WTC11 (cell line): ENCODE measurements at places on chromosomes 2 and 18.

GRCh38 chr18:7840411-7840810 lies 273.3 kb downstream of the PTPRM start:
- DNase-seq: no peak

DNA sequence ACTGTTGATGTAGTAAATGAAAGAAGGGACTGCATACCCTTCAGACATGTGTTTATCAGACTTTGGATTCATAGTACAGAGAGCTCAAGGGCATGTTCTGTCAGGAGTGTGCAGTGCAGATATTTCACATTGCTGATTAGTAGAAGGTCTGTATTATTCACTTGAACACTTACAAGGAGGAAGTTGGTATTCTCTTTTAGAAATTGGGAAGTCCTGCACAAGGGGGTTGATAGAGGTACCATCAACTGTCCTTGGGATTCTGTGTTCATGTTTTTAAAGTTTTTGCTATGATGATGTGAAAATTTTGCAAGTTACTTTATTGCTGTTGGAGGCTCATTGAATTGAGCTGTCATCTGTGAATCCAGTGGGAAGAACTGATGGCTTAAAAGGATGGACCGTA lies 6.7 kb downstream of the PSMD1 start:
- DNase-seq: no peak

DNA sequence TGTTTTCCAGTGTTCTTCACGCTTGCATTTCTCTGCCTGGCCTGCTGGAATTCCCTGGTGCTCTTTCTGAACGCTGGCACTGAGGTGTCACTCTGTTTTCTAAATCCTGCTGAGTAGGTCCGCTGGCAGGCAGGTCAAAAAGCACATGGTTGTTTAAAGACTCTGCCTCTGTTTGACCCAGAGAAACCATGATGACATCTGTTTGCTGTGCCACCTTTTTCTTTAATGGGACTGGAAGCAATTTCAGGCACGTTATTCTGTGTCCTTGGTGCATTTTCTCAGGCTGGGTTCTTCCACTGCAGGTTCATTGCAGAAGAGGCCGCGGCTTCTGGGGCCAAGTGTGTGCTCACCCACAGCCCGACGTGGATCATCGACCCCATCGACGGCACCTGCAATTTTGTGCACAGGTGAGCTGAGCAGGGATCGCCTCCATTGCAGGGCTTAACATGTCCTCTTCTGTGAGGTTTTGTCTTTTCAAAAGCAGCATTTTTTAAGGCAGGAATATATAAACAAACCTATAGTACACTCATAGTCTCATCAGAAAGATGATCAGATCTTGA lies 28.4 kb downstream of the IMPA2 start:
- DNase-seq: no peak

DNA sequence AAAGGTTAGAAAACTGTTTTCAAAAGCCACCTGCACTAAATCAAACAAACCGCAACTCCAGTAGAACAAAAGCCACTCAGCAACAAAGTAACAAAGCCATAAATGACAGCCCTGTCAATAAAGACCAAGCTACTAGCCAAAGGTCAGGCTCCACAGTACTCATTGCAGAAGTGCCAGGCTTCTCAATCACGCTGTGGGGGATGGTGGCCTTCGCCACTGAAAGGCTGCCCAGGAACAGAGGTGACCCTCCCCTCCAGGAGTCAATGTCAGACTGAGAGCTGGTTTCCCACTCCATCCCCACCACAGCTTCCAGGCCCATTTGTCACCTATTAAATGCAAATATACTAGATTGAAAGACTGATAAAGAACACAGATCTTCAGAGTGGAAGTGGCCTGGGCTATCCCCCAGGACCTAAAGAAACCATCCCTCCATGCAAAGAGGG lies 5.9 kb downstream of the ATP8B1 start:
- DNase-seq: no peak

DNA sequence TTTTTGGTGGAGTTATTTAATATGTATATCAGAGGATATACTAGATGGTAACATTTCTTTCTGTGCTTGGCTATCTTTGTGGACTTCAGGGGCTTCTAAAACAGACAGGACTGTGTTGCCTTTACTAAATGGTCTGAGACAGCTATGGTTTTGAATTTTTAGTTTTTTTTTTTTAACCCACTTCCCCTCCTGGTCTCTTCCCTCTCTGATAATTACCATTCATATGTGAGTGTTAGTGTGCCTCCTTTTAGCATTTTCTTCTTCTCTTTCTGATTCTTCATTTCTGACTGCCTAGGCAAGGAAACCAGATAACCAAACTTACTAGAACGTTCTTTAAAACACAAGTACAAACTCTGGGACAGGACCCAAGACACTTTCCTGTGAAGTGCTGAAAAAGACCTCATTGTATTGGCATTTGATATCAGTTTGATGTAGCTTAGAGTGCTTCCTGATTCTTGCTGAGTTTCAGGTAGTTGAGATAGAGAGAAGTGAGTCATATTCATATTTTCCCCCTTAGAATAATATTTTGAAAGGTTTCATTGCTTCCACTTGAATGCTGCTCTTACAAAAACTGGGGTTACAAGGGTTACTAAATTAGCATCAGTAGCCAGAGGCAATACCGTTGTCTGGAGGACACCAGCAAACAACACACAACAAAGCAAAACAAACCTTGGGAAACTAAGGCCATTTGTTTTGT lies 52.7 kb downstream of the SMAD4 start:
- DNase-seq: no peak

GRCh38 chr18:34048423-34048822 lies 176.3 kb downstream of the NOL4 start:
- no peak for DNase-seq

GRCh38 chr2:176768185-176768584 lies 444.4 kb upstream of the HNRNPA3 start:
- DNase-seq: no peak

DNA sequence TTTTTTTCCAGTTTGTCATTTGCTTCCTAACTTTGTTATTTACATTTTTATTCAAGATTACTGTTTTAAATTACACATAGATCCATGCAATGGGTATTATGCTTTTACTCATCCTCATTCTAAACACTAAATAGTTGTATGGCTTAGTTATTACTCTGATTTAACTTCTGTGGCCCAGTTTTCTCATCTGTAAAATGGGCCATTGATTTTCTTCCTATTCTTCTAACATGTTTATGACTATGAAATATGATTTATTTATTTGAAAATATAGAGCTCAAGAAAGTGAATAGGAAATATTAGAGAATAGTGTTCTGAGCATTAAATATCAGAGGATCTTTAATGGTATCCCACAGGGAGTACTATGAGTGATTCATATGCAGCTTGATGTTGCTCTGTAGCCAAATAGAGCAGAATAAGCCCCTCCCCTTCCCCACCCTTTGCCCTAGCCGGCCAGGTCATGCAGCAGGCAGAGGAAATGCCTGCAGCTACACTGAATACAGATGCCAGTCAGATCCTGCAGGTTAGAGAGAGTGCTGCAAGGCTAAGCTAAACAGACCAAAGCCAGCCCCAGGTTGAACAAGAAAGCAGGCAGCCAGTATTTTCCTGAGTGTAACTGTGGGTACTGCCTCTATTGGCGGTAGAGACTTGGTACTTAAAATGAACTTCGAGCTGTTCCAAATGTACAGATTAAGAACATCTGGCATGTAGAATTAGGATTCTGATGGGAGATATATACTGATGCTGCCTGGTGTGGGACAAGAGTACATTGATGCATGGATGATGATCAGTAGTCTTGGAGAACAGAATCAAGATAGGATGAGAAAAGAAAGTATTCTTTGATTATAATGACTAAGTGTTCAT lies 11.7 kb upstream of the ACYP2 start:
- peak; percentile 47 for DNase-seq

- no peak for DNase-seq
These were observed 26.7 kb downstream of the POLI start for GRCh38 chr18:54296062-54296461.

DNA sequence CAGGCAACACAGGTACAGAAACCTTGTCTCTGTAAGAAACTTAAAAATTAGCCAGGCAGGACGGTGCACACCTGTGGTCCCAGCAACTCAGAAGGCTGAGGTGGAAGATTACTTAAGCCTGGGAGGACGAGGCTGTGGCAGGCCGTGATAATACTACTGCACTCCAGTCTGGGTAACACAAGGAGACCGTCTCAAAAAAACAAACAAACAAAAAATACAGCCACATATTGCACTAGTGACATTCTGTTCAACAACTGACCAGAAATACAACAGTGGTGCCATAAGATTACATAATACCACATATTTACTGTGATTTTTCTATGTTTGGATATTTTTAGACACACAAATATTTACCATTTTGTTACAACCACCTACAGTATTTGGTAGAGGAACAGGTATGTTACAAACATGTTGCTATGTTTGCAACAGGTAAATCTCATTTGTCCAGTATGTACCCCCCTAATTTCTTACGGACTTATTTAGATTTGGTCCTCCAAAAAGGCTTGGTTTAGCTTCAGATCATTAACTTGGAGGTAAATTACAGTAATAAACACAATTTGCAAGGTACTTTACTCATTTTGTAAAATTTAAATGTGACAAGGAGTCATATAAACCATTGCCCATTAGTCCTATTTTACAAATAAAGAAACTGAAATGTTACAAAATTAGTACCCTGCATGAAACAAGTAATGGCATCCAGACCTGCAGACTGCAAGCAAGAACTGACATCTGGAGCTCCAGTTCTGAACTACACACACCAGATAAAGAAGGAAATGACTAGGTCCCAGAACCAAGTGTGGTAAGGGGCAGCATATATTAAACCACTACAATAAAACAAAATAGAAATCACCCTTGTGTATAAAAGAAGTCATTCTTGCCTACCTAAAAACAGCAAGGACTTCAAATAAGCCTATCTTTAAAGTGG lies 36.8 kb downstream of the TRIP12 start:
- no peak for DNase-seq

GRCh38 chr2:17276220-17276619 lies 242.0 kb downstream of the RAD51AP2 start:
- DNase-seq: no peak

DNA sequence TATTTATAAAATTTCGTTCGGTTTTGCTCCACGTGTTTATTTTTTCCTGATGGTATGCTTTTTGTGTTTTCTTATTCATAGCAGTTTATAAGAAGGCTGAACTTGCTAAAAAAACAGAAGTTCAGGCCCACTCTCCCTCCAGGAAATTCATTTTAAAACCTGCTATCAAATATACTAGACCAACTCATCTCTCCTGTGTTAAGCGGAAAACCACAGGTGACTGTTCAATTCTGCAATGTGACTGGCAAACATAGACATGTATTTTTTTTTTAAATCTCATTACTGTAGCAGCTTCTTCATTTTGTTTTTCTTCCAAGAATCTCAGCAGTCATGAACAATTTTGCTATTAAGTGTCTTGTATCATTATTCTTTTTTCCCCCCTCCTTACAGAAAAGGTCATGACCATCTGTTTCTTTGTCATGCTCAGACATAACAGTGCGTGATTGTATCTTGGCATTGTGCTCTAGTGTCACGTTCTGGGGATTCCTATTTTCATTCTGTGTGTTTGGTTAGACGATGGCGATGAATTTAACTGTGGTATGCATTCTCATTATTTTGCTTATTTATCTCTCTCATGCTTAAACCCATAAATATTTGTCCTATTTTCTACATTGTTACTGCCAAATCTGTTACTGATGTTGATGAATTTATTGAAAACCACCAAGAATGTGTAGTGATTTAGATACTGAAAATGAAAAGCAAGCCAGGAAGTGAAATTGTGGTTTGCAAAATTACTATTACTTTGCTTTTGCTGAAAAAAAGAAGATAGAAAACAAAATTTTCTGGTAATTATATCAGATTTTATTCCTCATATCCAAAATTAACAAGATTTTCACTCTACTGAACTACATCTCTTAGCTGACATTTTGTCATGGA lies 74.6 kb upstream of the UNC80 start:
- no peak for DNase-seq

- DNase-seq: no peak
These were observed 60.2 kb downstream of the CDCA7 start for GRCh38 chr2:173414823-173415322.

GRCh38 chr2:179890666-179891065 lies 29.3 kb upstream of the ZNF385B start:
- DNase-seq: no peak

GRCh38 chr2:27652341-27652740 lies 11.1 kb downstream of the SUPT7L start:
- no peak for DNase-seq

- no peak for DNase-seq
These were observed 81.1 kb downstream of the TRIB2 start for GRCh38 chr2:12797815-12798214.

DNA sequence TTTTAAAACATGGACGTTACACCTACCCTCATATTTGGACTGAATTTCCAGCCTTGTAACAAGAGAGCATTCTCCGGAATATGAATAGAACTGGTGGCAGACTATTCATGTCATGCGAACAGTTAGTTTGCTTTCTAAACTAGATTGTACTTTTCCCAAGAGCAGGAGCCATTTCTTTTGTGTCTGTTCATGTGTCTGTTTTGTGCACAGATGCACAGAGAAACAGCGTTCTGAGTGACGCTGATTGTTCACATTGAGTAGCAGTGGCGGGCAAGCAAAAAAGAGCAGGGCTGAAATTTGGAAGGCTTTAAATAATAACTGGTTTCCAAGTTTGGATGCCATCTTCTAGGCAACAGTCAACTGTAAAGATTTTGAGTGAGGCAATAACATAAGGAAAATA lies 200.3 kb downstream of the NRXN1 start:
- no peak for DNase-seq

DNA sequence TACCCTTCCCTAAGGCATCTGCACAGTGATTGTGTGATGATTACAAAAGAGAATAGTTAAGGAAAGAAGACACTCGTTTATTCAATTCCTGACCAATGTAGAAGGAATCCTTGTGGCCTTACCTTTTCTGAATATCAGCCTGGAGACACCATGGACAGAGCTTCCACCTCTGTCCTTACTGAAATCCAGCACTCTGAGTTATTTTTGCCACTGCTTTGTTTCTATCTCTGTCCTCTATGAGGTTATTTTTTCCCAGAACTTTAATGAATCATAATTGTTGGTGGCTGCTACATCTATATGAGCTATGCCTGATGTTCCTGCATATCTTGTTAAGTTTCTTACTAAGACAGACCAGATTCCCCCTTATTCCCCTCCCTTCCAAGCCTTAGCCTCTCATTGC lies 275.1 kb downstream of the SETBP1 start:
- DNase-seq: no peak

DNA sequence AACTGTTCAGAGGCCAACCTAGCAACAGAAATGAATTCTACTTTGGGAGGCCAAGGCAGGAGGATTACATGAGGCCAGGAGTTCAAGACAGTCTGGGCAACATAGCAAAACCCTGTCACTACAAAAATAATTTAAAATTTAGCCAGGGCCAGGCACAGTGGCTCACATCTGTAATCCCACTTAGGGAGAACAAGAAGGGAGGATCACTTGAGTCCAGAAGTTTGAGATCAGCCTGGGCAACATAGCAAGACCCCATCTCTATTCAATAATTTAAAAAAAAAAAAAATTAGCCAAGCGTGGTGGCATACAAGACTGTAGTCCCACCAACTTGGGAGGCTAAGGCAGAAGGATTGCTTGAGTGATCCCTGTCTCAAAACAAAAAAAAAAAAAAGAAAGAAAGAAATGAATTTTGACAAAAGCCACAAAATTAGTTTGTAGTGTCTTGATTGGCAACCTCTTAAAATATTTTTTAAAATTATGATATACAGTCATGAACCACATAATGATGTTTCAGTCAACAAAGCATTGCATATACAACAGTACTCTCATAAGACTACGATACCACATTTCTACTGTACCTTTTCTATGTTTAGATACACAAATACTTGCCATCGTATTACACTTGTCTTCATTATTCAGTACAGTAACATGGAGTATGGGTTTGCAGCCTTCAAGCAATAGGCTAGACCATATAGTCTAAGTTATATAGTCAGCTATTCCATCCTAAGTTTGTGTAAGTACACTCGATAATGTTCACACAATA lies 130.7 kb downstream of the ZFP36L2 start:
- no peak for DNase-seq
